ENCODE measurements at places on chromosomes 5 and 9.

DNA sequence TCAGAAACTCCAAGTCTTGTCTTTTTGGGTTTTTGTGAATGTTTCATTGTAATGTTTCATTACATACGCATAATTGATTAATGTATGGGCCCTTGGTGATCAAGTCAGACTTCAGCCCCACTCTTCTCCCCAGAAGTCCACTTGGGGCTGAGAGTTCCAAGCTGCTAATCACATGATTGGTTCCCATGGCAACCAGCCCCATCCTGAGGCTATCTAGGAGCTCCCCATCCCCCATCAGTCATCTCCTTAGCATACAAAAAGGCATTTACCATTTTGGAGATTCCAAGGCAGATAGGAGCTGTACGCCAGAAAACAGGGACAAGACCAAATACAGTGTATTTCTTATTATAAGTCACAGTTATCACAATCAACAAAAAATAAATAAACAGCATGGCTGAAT, 22.9 kb upstream of the SYK start:
- DNase-seq = no peak

- DNase-seq = no peak
Measured at GRCh38 chr5:179975713-179976134, 68.0 kb upstream of the TBC1D9B start.

GRCh38 chr5:177183142-177183541, 49.6 kb downstream of the NSD1 start:
- no peak for DNase-seq

DNA sequence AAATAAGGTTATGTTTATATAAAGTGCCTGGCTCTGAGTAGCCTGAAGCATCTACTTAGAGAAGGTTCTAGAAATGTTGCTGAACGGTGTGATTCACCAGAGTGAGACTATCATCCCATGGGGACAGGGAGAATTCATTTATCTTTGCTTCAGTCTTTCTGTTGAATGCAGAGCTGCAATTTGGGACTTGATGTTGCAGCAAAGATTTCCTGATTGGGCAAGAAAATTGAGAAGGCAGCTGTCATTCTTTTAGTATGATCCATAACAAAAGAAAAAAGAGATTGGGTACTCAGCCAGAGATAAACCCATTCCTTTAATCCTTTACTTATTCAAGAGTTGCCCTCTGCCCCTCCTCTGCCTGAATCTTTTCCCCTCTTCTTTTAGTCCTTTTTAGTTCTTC, 456.3 kb upstream of the WWC1 start:
- no peak for DNase-seq

GRCh38 chr9:137167747-137168572, 1.9 kb downstream of the LRRC26 start:
- no peak for DNase-seq

GRCh38 chr9:74783408-74783807, 104.3 kb downstream of the TRPM6 start:
- DNase-seq = peak; percentile 72

DNA sequence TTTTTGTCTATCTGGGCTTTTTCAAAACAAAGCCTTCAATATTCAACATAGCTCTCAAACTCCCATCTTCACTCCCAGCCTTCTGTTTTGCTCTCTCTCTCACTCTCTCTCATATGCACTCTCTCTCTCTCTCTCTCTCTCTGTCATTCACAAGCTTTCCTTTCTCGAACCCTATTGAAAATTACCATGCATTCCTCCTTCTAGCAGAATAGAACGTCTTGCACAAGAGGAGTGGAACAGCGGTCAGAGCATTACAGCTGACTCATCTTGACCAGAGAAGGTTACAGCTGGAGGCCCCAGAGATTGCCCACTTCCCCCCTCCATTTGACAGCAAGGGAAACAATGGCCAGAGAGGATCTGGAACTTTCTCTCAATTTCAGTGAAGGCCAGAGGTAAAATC, 51.0 kb upstream of the LIFR start:
- DNase-seq = peak; percentile 92

- no peak for DNase-seq
Measured at GRCh38 chr9:96022445-96023051, 147.1 kb downstream of the ERCC6L2 start.

DNA sequence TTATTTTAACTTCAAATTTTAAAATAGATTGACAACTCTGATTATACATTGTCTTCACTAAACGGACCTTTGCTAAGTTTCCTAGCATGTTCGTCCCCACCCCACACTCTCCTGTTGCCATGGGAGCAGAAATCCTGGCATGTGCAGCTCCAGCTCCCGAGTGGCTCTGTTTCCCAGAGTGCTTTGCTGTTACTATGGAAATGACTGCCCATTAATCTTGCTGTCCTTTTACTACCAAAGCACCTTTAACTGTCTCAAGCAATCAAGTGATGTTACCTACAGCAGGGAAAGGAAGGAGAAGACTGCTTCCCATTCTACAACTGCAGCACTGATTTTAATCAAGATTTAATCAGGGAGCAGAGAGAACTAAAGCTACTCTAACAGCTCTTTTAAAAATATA, 212.0 kb upstream of the KIF2A start:
- DNase-seq = peak; percentile 25

DNA sequence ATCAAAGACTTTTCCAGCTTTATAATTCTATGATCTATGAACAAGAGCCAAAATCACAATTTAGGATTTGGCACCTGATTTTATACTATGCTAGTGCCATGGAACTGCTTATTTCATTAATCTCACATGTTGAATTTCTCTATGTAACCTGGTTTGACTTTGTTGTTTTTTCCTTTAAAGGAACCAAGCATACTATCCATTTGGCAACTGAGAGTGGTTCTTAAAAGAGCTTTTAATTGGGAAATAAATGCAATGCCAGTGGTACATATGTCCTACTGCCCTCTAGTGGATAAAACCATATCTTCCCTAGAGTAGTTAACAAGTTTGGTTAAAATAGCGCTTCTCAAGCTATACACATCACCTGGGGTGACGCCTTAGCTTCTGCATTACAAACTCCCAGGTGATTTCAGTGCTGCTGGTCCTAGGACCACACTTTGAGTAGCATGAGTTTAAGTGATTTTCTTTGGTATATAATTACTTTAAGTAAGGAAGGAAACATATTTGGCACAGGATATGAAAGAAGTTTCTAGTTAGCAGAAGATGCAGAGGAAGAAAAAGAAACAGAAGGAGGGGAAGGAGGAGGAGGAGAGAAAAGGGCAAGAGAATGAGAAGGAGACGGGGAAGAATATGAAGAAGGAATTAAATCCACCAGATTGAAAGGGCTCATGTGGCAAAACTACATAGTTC, 56.8 kb downstream of the FGF10 start:
- peak; percentile 50 for DNase-seq

DNA sequence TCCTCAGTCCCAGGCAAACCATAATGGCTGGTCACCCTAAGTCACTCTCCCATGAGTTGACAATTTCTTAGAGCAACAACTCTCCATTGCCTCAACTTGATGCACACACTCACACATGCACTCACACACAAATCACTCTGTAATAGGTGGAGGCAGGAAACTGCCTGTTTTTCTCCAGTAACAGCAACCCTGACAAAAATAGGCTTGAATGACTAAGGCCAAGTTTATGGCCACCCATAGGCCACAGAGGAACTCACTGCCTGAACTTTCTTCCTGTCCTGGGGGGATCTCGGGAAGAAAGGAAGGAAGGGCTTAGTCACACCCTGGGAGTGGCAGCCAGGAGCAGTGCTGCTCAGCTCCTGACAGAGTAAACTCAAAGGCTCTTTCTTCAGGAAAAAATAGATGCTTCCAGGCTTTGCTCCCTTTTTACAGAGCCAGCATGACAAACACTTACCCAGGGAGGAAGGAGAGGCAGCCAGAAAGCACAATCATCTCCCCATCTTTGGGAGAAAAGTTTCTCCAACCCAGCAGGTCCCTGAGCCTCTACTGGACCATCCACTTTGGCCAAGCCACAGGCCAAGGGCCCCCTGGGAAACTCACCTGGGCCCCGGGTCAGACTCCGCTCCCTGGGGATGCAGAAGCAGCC, 368 bp downstream of the SH3TC2 start:
- DNase-seq = peak; percentile 98

DNA sequence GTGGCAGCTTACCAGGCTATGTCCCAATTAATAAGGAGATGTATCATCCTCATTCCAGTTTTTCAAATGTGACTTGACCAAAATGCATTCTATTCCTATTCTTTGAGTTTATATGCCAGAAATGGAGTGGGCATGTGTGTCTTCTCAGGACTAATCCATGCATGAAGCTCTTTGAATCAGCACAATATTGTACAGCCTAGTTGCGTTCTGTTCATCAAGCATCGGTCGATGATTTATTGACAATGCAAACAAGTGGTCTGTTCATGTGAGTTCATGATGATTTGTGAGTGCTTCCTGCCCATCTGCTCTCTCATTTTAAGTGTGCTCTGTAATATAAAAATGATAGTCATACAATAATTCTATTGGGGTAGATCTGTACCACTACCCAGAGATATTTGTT, 48.3 kb downstream of the PALM2AKAP2 start:
- DNase-seq = no peak

DNA sequence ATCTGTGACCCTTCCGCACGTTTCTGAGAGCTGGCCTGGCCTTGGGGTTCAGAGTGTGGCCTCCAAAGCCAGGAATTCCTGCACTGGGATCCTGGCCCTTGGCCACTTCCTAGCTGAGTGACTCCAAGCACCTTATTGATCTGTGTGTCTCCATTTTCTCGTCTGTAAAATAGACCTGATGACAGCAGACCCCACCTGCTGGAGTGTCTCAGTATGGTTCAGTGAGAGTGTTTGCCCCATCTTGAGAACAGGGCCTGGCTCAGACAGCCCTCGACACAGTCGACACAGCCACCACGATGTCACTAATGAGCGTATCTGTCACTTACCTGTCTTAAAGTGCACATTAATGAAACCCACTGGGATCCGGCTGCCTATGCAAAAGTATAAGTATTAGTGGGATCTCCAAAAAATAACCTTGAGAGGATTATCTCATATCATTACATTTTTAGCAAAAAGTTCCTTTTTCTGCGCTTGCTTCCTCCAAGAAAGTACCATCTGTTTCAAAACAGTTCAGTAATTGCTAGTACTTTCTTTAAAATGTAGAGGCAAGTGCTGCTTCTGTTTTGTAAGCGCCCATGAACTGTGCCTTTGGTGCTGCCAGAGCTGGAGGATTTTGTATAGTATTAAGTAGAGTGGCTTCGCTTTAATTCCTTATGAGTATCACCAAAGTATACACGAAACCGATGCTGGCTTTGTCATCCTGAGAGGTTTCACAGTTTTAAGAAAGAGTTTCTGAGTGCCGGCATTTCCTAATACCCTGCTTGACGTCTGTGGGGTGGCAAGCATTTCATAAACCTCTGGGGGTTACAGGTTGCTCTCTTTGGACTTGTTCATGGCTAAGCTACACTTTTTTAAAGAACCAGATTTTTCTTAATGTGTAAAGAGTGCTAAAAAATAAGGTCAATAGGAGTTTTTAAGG, 31.7 kb downstream of the UBE2QL1 start:
- DNase-seq = no peak

DNA sequence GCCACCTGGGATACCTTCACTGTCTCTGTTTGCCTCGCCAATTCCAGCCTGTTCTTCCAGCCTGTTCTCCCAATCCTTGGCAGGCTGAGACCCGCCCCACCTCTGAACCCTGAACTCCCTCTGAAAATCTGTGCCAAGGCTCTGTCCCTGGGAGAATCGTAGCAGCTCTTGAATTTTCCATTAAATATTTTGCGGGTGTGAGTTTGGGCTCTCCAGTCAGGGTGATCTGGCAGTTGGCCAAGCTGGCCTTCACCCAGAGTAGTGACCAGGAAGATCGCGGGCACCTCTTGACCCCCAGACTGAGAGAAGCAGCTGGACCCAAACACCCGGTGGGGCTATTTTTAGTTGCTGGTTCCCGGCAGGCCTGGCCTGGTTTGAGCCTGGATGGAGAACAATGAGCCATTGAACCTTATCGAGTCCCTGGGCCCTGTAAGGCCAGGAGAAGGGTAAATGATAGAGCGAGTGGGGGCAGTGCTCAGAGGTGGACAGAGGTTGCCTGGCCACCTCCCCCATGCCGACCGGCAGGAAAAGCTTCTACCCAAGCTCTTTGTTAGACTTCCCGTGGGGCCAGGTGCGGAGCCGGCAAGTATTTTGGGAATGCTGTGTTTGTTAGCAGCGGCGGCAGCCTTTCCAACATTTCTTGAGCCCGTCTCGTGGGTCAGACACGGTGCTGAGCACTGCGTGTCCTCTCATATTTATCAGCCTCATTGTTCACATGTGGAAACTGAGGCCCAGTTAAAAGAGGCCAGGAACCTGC, 146.2 kb downstream of the RGS3 start:
- DNase-seq = no peak

GRCh38 chr5:123441408-123441807, 18.2 kb upstream of the CEP120 start:
- DNase-seq = no peak

Measured in ELR (cell line).